NCI-H146 (cell line): ENCODE measurements at places on chromosomes 3 and 15.

DNA sequence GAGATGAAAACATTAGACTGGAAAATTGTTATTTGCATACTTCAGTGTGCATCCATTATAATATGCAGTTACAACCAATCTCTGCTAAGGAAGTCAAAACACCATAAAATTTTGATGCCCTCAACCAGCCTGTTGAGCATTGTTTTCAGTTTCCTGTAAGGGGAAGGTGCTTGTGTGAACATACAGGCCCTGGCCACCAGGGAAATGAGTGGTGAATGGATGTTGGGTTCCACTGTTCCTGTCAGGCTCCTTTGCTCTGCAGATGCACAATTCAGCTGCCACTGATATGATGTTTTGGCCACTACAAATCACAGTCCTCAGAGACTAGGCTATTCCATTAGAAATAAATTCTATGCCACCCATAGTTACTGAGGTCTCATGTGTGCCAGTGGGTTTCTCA is 184.6 kb downstream of the SYNPR start:
- DNase-seq, result no peak

DNA sequence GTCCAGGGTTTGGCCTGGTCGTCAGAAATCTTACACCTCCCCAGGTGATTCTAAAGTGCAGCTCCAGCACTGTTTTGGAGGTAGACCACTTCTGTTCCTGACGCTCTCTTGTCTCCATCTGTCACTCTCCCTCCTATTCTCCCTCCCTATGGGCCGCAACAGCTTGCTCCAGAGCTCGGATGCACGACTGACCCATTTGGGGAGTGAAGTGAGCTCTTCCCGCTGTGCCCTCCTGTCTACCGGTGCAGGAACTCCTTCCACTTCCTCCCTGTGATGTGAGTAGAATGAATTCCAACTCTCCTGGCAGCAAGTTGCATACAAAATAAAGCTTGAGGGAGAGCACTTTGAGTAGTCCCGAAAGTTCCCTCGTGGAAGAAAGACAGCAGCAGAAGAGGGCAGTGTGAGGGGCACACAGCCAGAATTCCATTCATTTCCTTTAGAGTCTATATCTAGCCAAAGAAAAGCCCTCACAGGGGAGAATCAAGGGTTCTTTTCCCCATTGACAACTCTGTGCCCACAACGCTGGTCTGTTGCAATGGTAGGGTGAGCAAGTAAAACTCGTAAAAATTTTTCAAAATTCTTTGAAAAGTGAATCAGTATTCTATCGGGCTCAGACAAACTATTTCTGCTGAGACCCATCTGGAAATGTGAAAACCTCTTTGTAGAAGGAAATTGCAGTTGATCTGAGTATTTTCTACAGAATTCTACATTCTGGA is 39.9 kb upstream of the BDH1 start:
- DNase-seq, result no peak

GRCh38 chr3:113051787-113052186 is 61.0 kb downstream of the GTPBP8 start:
- DNase-seq, result no peak

- DNase-seq, result no peak
These were observed 8.5 kb downstream of the ERC2 start for GRCh38 chr3:56459719-56460118.

DNA sequence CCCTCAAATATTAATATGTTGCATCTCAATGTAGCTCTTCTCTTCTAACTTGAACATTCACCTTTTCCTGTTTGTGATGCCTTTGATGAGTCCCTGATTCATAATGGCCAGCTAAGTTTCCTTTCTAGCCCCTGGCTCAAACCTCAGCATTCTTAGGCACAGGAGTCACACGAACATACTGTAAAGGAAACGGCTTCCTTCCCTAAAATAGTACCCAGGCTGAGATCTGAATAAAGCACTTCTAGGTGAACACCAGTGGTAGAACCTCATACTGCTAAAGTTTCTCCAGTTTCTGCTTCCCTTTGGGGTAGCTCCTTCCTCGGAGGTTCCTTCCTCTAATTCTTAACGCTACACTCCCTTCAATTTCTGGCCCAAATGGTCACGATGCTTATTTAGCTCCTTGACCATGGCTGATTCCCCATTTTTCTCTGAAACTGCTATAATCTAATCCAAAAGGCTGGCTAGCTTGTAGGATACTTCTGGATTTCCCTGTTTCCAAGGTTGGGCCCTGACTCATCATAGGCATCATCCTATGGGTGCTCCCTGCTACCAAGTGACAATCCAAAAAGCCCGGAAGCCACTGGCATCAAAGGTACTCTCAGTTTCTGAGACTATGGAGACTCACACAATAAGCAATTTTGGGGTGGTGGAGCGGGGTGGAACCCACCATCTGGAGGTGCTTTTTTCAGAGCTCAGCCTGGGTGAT is 2.4 kb downstream of the ANAPC13 start:
- DNase-seq, result no peak

DNA sequence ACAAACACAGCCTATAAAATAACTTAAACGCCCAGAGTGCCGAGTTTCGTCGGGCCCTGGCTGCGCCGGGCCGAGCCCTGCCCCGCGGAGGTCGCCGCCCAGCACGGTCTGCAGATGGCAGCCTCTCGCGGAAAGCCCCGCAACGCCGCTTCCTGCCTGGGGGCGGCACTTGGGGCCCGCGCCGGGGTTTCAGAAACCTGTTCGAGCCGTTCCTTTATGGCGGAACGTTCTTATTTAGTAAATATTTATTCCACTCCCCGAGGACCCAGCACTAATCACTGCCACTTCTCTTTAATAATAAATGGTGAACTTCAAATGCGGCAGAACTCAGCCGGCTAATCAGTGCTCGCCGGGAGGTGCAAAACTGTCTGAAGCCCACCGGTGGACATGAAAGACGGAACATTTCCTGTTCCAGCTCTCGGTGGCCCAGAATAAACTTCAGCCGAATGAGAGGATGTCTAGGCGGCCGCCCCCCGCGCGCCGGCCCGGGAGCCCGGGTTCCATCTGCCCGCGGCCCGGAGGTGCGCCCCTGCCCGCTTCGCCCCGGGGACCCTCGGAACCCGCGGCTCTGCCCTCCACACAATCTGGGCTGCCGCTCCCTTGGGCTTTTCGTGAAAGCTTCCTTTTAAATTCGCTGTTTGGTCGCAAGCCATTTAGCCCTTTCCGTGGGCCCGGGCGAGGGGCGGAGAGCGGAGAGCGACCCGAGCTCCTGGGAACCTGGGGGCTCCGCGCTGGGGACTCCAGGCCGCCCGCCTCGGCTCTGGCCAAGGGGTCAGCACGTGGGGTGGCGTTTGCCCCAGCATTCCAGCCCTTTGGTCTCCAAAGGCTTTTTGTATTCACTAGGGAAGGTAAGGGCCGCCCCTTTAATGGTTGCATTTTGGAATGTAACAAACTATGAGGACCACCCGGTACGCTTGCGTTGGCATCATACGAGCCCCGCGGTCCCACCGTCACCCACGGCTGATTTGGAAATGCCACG is 110.8 kb upstream of the ATP11B start:
- DNase-seq, result peak; percentile 84

DNA sequence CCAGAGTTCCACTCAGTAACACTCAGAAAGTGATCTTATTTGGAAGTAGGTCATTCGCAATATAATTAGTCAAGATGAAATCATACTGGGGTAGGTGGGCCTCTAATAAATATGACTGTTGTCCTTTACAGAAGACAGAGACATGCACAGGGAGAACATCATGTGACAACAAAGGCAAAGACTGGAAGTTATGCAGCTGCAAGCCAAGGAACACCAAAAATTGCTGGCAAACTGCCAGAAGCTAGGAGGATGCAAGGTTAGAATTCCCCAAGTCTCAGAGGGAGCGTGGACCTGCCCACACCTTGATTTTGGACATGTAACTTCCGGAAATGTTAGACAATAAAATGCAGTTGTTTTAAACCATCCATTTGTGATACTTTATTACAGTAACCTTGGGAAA is 471.5 kb upstream of the AGTR1 start:
- DNase-seq, result no peak

- no peak for DNase-seq
These were observed 10.0 kb upstream of the TGM5 start for GRCh38 chr15:43276563-43277200.
